ENCODE measurements at places on chromosomes 1 and 21.
A peak's percentile ranks its signal among the peaks of the same experiment; 100 is the strongest.

DNA sequence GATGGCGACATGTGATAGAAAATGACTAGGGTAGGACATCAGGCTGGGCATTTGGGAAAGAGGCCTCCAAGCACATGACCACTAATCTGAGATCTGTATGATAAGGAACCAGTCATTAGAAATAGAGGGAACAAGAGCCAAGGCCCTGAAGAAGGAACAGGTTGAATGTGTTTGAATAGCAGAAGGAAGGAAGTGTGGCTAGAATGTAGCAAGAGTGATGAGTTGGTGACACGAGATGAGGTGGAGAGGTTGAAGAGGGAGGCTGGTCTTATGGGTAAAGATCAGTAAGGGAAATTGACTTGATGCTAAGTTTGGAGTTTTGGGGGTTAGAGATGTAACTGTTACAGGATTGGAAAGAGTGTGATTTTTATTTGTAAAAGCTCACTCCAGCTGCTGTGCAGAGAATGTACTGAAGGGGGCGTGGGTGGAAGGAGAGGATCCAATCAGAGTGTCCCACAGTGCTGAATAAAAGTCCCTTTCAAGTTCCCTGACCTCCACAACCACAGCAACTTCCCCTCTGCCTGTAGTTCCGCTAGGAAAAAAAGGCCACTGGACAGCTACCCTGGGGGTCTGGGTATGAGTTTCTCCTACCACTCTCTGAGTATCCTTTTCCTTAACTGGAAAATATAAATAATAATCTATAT, 295.0 kb downstream of the OMA1 start:
- DNase-seq: no peak

- peak; percentile 49 for DNase-seq
Measured at GRCh38 chr1:196660852-196661251, 9.0 kb downstream of the CFH start.

GRCh38 chr1:89104687-89105086, 21.2 kb downstream of the GBP2 start:
- DNase-seq: no peak

DNA sequence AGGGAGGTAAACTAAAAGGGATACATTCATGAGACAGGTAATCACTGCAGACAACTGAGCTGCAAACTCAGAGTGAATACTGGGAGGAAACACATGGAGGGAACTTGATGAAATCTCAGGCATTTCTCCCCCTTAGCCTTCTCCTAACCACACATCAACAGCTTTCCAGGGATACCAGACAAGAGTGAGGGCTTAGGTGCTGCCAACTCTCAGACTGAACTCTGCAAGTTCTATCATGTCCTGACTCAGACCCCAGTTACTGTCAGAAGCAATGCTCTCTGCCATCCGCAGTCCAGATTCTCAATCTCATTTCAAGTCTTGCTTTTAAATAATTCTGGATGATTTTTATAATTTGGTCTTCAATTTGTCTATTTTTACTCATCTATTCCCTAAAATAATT, 267.3 kb downstream of the LTN1 start:
- DNase-seq: no peak

DNA sequence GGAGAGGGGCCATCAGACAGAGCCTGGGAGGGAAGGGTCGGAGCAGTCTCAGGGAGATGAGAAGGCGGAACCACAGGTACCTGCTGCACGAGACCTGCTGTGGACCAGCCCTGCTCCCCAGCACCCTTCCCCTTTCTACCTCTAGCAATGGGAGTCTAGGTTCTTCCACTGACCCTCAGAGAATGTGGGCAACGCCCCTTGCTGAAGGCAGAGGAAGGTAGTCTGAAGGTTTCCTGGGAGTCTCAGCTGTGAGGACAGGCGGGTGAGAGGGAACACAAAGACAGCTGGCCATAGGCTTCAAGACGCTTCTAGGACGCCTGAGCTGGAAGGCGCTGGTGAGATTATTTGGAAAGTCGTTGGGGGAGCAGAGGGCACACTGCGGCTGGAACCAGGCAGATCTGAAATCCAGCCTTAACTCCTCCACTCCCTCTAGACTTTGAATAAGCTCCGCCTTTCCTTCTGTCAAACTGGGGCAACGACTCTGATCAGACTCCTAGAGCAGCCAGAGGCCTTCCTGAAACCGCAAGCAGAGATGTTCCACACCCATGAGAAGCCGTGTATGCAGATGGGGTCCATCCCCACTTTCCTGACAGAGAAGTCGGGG, 18.1 kb downstream of the SLC45A3 start:
- DNase-seq: no peak

DNA sequence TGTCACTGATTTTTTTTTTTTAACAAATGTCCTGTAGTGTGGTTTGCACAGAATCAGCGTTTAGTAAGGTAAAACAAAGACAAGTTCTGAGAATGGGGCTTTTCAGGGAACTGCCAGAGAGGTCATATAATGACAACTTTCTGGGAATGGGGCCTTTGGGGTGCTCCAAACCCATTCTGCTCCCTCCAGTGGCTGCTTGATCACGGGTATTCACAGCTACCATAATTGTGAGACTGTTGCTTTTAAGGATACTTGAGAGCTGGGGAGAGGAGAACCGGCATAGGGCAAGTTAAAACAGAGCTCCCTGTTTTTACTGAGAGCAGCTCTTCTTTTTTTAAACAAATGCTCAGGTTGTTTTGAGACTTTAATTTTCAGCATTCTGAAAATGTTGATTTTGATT, 48.2 kb downstream of the CYP2J2 start:
- DNase-seq: no peak

DNA sequence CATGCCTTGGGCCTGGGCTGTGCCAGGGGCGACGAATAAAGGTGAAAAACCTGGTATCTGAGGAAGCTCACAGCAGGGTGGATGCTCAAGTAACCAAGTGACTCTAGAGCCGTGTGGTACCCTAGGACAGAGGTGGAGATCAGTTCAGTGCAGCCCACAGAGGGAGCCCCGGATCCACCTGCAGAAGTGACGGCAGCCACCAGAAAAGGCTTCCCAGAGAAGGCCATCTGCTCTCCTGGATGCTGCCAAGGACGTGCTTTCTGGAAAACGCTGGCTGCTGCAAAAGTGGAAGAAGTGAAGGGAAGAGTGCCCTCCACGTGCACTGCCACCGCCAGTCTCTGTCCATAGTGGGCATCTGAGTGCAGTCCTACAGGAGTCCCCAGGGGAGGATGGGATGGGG, 27.7 kb downstream of the TMCO4 start:
- DNase-seq: no peak

DNA sequence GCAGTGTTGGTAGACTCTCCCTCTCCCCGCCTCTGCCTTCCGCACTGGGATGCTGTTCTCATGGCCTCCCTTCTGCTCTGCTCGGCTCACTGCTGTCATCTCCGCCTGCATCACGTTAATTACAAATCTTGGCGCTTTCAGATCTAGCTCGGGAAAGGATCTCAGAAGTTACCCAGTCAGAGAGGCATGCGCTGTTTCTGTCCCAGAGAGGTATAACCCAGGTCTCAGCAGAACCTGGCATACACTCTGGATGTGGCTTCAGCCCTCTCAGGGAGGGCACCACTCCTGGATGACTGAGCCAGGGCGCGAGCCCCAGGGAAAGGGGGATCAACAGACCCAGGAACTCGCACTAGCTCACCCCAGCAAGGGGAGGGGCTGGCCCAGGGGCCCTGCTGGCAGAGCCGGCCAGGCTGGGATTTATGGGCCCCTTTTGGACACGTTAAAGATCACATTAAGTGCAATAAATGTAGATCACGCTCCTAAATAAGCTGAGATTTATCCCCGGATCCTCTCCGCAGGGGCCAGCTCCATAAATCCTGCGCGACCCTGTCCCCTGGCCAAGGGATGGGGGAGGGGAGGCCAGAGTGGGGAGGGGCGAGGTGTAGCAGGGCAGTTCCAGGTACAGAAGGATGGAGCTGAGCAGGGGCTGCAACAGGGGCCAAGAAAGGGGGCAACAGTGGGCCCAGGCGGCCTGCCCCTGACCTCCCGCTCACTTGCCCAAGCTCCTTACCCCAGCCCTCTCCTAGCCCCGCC, 101.3 kb upstream of the ZBTB40 start:
- DNase-seq: no peak

DNA sequence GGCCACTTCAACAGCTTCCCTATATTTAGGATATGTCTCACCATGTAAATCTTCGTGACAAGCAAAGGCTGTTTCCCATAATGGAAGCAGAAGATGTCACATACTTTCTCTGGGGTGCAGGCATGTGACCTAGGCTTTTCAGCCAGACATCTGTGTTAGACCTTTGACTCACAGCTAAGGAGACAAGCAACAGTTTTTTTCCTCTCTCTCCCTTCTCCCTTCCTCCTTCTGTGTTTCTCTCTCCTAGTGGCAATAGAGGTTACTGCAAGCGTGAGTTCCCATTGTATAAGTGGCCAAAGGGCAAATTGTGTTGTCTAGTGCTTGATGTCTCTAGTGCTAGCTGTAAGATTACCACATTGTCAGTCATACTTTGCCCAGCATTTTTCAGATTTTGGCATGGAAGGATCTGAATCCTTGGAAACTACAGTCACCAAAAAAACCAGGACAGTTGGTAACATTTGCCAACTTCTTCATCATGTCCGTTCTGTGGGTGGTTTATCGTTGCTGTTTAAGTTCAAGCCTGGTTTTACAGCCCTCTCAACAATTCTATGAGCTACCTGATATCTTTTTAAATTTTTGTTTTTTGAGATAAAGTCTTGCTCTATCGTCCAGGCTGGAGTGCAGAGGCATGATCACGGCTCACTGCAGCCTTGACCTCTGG, 44.4 kb upstream of the RABGAP1L start:
- DNase-seq: peak; percentile 65
